ENCODE measurements at places on chromosomes 2 and 18.

DNA sequence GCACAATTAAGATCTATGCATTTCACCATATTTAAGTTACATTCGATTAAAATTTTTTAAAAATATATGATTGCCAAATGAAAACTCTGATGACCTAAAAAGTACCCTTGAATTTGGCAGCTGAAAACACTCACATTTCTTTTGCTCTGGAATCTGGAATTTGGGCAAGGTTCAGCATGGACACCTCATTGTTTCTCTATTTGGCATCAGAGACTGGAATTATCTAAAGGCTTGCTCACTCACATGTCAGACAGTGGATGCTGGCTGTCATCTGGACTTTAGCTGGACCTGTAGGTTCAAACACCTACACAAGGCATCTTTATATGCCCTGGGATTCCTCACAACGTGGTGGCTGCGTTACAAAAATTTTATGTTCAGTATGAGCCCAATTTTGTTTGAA lies 16.1 kb downstream of the MBOAT2 start:
- DNase-seq, result no peak

DNA sequence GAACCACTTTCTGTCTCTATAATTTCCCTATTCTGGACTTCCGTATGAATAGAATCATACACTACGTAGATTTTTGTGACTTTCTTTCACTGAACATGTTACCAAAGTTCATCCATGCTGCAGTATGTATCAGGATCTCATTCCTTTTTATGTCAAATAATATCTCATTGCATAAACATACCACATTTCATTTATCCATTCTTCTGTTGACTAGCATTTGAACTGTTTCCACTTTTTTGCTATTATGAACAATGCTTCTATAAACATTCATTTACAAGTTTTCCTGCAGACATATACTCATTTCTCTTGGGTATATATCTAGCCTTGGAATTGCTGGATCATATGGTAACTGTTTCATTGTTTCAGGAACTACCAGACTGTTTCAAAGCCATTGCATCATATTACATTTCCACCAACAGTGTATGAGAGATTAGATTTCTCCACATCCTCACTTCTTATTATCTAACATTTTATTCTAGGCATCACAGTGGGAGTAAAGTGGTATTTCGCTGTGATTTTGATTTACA lies 186.2 kb downstream of the DYM start:
- DNase-seq, result no peak

GRCh38 chr18:5918205-5918858 lies 23.0 kb upstream of the TMEM200C start:
- DNase-seq, result no peak

- DNase-seq, result peak; percentile 3
These were observed 81.1 kb downstream of the RAPH1 start for GRCh38 chr2:203453858-203454451.

Measured in T-helper 1 cell (primary cell).